Myocyte (in vitro differentiated cells): ENCODE measurements at places on chromosomes 11 and 22. TPM values are rescaled to one million over a fixed set of nuclear protein-coding genes. Genes with fewer than 3 reads are reported as not detected.

DNA sequence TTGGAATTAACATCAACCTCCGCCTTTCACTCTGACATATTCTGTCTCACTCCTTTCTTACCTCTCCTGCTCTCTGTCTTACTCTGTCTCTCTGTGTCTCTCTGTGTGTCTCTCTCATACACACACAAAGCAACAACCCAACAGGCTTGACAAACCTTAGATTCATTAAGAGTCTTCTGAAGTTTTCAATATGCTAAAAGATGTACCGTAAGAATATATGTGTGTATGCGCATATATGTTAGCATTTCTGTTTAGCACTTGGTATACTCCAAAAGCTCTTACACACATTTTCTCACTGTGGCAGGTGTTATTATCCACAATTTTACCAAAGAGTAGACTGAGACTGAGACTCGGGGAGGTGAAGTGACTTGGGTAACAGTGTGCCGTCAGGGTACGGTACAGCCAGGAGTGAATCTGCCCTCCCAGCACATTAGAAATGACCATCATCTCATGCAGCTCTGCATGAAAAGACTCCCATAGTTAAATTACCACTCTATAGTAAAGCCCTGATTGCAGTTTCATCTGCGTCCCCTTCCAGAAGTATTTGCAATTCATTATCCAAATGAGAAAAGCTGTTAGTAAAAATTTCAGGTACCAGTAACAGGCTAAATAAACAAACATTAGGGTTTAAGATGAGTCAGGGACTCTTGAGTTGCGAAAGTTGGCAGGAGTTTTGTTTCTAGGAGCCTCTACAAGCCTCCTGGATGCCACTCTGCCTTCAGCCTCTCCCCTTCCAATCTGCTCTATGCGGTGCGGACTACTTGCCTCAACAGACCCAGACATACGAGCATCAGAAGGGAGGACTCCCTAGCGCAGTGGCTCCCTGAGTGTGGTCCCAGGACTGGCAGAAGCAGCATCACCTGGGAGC, 195.2 kb upstream of the TMEM45B start:
- no peak for DNase-seq

- DNase-seq, result no peak
Measured at GRCh38 chr11:118612378-118612777, 5.0 kb downstream of the PHLDB1 start.

The ESAM gene
- 0.08 and 0.26 TPM in 2 replicates for total RNA-seq

- peak; percentile 33 for DNase-seq
Measured at GRCh38 chr11:33892906-33893594, 1.2 kb upstream of the LMO2 start.

GRCh38 chr11:12865863-12866595, 143.1 kb upstream of the RASSF10 start:
- DNase-seq, result no peak

GRCh38 chr22:42287174-42287890, 16.9 kb upstream of the TCF20 start:
- no peak for DNase-seq

The WT1 gene
- not detected in 2 replicates for total RNA-seq

The LRRC32 gene
- 0.16 and 2.0 TPM in 2 replicates for total RNA-seq

DNA sequence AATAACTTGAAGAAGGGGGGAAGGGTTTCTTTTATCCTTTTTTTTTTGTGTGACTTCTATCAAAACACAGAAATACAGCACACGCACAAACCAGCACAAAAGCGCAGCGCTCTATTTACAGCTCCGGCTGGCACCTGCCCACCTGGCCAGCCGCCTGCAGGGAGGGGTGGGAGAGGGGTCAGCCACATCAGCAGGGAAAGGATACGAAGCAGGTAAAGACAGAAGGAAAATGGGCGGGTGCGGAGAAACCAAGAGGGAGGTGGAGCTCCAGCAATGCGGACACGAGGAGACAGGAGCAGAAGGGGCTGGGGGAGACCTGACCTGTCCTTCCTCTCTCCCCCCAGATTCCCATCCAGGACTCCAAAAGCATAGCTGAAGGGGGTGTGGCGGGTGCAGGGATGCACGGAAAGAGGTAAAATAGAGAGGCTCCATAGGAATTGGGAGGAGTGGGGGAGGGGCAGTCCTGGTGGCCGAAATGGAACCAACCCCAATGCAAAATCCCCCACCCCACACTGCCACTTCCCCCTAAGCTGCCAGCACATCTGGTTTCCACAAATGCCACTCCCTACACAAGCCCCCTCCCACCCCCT, 14.1 kb downstream of the CXCR5 start:
- DNase-seq, result no peak
